ENCODE measurements at places on chromosomes 3 and 15.

DNA sequence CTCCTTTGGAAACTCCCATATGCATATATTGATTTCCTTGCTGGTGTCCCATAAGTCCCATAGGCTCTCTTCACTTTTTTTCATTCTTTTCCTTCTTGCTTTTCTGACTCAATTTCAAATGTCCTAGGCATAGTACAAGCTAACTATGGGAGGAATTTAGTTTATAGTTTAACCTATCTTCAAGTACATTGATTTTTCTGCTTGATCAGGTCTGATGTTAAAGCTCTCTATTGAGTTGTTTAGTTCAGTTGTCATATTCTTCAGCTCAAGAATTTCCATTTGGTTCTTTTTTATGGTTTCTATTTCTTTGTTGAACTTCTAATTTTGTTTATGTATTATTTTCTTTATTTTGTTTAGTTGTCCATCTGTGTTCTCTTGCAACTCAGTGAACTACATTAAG, 121.3 kb upstream of the MNS1 start:
- no peak for ATAC-seq

DNA sequence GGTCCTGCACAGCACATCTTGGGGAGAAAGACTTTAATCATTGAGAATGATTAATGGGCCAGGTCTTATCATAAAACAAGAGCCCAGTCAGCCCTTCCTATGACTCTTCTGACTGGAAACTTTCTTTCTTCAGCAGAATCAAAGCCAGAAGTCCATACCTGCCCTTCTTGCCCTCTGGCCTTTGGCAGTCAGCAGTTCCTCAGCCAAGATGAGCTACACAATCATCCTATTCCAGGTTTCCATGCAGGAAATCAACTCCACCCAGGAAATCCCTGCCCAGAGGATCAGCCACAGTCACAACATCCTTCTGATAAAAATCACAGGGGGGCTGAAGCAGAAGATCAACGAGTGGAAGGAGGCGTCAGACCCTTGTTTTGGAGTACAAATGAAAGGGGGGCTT, 26.9 kb downstream of the ZNF589 start:
- ATAC-seq: no peak

- ATAC-seq: no peak
These were observed 3.2 kb upstream of the SLC4A7 start for GRCh38 chr3:27487383-27487782.

DNA sequence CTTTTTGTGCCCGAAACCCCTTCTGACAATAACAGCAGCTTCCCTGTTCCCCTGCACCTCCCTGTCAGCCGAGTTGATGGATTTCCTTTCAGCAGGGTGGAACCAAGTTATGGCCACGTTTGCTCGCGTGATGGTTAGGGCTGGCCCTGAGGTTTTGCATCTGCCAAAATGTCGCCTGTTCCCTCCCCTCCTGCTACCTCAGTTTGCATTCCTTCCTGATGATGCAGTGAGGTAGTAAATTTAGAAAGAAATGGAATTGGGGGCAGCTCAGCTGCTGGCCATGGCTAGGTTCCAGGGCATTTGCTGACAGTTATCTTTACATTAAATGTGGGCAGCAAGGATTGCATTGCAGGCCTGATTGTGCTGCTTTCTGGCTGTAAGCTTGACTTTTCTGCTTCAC, 13.2 kb downstream of the LIMD1 start:
- ATAC-seq: no peak

DNA sequence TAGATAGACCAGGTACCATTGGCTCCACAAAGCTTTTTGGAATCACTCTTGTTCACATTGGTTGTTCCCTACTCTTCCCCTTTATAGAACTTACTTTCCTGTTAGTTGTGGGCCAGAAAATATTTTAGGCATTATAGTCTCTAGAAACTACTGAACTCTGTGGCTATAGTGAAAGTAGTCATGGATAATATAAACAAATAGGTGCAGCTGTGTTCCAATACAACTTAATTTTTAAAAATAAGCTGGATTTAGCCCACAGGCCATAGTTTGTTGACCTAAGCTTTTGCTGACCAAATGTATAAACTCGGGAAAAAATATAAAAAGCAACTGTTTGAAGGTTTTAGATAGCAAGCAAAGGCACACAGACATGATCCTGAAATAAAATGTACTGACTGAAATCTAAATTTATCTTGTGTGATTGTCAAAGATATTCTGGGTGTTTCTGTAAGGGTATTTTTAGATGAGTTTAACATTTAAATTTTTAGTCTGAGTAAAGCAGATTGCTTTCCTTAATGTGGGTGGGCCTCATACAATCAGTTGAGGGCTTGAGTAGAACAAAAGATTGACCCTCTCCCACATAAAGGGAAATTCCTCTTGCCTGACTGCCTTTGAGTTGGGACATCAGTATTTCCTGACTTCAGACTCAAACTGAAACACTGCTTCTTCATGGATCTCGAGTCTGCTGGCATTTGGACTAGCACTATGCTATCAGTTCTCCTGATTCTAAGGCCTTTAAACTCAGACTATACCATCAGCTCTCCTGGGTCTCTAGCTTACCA, 13.2 kb downstream of the IQCB1 start:
- no peak for ATAC-seq

GRCh38 chr3:190092250-190092649, 28.4 kb downstream of the P3H2 start:
- no peak for ATAC-seq
